NCI-H1436 (cell line): ENCODE measurements at places on chromosomes 6 and 20.

DNA sequence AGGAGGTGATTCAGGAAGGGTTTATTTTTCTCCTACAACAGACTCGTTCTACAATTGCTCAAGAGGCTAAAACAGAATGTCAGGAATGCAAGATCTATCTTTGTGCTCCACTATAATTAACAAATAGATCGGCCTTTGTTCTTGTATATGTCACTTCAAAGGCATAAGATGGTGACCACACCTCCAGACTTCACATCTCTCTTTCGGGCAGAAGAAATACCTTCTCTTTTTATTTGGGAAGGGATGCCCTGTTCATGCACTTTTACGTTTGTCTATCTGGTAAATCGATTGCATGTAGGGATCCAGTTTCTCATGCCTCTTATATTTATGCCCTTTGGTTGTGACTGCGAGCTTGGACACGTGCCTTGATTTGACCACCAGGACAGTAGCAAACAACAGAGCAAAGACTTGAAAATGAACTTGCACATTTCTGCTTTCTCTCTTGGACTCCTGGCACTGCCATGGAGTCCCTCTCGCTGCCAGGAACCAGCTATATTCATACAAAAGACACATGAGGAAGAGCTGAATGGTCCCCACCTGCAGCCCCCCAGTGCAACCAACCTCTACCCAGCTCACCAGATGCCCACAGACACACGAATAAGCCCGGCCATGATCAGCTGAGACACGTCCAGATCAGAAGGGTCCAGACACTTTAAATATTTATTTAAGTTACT, 219.8 kb upstream of the STXBP5 start:
- DNase-seq = no peak

- DNase-seq = no peak
Measured at GRCh38 chr6:15417811-15418210, 171.9 kb downstream of the JARID2 start.

- no peak for DNase-seq
Measured at GRCh38 chr6:132490478-132491204, 22.3 kb downstream of the STX7 start.

GRCh38 chr6:57469072-57469471, 151.6 kb downstream of the PRIM2 start:
- DNase-seq = no peak

DNA sequence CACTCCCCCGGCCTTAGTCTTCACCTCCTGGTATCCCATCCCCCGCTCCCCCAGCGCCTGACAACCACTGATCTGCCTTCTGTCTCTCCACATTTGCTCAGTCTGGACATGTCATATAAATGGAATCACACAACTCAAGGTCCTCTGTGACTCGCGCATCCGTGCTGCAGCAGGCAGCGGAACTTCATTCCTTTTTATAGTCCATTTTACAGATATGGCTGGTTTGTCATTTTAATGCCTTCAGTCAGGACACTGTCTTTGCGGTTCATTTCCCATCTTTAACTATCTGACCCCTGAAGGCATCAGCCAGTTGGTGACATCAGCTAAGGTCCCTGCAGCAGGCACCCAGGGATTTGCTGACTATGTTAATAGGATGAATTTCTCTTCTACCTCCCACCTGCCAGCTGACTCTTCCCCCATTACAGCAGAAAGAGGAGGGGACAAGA, 125.7 kb downstream of the ZMYND8 start:
- DNase-seq = no peak

DNA sequence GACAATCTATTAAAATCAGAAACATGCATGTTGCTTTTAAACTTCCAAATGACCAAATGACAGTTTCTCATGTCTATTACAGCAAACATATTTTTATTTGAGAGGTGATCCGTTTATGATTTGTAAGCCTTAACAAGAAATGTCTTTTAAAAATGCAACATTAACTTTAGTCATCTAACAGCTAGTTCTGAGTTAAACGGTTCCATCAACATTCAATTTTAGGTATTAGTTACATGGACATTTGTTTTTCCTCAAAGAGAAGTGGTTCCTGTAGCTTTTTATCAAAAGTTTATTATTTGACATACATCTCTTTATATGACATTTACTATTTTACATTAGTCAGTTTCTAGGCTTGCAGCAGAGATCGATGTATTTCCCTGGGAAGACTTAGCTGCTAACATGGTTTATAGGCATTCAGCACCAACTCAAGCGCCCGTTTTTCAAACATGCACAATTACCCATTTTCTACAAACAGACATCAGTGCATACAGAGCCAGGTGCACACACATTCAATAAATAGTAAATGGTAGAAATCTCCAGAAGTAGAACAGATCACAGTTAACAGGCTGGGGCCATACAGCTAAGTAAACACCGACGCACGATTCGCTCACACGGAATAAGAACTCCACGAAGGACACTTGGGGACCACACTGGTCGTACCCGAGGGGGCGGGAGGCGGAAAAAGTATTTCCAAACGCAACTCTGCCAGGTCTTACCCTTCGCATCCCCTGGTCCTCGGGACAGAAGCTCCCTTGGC, 882 bp downstream of the CNR1 start:
- no peak for DNase-seq

GRCh38 chr6:75402296-75402695, 91.3 kb downstream of the FILIP1 start:
- DNase-seq = no peak
